ENCODE measurements at places on chromosomes 4 and X.
A peak's percentile ranks its signal among the peaks of the same experiment; 100 is the strongest.

DNA sequence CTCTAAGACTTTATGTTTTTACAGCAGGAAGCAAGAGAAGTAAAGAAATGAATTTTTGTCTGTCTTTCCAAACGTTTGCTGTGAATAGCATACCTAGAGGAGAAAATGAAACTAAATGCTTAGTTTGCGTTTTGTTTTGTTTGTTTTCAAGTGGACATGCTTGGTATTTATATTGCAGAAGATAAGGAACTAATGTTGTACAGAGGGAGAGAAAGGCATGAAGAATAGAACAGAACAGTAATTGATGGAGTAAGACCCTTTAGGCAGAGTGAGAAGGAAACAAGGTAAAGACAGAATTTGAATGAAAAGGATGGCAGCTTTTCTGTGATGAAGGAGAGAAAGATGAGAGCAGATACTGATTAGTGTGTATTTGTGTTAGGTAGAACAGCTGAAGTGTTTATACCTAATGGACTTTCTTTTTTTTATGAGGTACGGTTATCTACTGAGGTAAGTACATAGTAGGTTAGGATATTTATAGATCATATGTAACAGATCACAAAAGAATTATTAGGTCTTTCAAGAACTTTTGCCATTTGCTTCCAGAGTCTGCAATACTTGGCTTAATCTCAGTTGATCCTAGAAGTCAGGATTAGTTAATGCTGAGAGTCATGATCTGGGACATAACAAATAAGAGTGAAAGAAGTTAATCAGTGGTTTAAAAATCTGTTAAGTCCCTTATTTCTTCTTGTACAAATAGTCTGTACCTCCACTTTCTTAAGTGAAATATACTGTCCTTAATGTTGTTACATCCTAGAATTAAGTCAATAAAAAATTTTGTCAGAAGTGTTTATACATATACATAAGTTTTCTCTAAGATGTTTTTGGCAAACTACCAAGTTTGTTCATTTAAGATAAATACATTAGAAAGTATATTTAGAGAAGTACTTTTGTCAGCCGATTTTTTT, 36.8 kb downstream of the FABP2 start:
- DNase-seq = no peak

- no peak for DNase-seq
Measured at GRCh38 chr4:138790706-138791340, 224.8 kb upstream of the NOCT start.

- DNase-seq = no peak
Measured at GRCh38 chr4:162497564-162498167, 333.9 kb upstream of the FSTL5 start.

DNA sequence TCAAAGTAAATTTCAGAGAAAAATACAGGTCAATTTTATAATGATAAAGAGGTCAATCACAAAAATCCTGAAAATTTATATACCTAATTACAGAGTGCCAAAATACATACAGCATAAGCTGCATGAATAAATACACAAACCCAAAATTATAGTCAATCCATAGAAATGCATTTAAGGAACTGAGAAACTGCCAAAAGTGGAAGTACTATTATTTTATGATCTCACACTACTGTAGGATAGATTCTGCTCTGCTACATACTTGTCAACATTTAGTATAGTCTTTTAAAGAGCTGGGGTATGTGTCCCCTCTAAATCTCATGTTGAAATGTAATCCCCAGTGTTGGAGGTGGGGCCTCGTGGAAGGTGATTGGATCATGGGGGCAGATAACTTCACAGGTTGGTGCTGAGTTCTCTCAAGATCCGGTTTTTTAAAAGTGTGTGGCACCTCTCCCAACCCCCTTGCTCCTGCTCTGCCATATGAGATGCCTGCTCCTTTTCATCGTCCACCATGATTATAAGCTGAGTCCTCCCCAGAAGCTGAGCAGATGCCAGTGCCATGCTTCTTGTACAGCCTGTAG, 31.8 kb downstream of the CHIC2 start:
- DNase-seq = no peak

DNA sequence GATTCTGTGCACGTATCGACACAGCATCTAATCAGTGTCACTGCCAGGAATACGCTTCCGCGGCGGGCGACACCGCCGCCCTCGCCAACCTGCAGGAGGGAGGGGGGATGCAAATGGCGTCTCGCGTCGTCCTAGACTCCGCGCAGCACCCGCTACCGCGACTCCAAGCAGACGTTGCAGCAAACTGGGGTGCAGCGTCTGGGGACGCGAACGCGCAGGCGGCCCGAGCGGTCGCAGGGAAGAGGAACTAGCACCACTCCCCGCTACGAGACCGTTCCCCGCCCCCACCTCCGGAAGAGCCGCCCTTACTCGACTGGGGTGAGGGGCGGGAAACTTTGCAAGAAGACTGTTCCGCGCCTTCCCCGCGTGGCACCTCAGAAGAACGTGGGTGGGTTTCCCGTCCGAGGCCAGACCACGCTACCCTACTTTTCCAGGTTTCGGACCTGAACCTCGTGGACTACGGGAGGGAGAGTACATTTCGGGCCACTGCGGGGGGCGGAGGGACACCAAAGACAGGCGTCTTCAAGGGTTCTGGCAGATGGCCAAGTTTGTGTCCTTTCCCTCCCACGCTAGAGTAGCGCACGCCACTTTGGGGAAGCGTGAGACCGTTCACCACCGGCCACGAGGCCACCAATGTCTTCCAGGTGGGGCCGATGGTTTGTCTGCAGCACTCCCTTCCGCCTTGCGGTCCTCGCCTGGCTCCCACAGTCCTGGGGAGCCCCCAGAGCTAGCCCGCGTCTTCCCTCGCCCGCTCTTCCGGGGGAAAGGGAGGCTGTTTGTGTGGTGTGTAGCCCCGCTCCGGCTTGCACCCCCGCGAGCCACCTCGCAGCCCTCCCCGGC, 78.0 kb upstream of the BCOR start:
- peak; percentile 63 for DNase-seq

DNA sequence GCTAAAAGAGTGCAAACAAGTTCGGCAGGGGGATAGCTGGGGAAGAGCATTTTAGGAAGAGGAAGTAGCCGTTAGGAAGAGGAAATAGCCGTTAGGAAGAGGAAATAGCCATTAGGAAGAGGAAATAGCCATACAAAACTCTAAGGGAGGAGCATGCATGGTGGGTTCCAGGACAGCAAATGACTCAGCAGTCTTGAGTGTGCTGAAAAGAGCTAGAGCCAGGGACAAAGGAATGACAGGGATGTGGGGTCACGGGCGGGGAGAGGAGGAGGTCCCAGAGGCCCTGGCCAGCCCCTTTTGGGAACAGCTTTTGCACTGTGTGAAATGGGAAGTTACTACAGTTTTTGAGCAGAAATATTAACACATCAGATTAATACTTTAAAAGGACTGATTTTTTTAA, 882.6 kb downstream of the TRIML1 start:
- DNase-seq = no peak

- DNase-seq = no peak
Measured at GRCh38 chr4:52836678-52837077, 25.4 kb upstream of the RASL11B start.

DNA sequence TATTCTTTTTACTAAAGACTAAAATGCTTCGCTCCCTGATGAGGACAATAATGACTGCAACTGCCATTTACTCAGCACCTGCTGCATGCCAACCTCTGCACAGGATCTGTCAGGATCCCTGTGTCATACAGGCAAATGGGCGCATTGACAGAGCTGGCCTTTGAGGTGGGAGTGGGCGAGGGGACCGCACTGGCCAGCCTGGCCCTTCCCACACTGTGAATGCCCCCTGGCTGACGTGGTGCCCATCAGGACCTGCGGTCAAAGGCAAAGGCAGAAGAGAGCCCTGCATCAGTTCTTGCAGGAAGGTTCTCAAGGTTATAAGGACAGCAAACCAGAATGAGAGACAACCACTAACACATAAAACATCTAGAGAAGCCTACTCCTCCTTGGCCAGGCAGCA, 67.9 kb downstream of the HAUS3 start:
- DNase-seq = no peak

DNA sequence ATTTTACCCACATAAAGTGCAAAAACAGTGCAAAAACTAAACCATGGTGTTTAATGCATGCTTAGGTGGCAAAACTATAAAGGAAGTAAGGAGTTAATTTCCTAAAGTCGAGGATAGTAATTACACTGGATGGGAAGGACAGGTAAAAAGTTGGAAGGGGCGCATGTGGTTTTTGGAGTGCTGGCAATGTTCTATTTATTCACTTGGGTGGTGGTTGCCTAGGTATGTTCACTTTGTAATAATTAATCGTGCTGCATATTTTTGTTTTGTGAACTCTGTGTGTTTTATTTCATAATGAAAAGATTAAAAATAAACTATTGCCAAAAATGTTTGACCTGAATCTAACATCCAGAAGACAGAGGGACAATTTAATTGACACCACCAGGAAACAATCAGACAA, 32.1 kb upstream of the SMARCA5 start:
- no peak for DNase-seq

DNA sequence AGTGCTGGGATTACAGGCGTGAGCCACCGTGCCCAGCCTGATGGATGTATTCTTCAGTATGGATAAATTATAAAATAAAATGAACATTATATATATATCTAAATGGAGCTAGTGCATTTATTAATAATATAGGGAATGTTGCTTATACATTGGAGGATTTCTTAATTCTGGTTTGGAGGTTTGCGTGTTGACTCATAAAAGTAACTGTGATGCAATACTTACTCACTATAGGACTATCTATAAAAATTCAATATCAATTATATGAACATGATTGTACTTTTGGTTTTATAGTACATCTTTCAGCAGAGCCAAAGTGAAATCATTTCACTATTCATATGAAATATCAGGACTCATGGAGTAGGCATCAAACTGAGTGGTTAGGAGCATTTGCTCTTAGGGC, 3.2 kb upstream of the AREG start:
- no peak for DNase-seq

- DNase-seq = no peak
Measured at GRCh38 chr4:8315435-8316250, 46.1 kb downstream of the HTRA3 start.

- DNase-seq = no peak
Measured at GRCh38 chr4:157043131-157043530, 32.8 kb upstream of the GLRB start.

DNA sequence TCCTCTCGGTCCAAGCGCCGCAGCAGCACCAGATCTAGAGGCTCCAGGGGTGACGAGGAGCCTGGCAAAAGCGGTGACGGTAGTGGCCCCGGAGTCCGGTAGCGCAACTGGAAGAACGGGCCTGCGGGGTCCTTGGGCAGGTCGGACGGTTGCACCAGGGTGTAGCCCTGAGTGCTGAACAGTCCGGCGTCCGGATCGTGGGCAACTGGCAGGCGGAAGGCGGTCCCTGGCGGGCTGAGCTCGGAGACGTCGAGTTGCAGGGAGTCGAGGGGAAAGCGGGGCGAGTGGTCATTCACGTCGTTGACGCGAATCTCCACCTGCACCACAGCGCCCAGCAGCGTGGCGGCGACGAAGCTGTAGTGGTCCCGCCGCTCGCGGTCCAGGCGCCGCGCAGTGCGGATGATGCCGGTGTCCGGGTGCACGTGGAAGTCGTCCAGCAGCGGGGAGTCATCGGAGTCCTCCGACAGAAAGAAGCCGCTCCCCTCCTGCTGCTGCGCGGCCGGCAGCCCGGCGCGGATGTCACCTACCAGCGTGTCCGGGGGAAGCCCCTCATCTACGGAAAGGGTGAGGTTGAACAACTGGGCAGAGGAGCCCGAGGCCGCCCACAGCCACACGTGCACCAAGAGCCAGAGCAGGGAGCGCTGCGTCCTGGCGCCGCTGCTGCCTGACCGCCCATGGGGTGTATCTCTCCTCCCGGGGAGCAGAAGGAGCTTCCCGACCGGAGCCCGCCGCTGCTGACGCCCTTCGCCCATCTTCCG, 837 bp downstream of the DCHS2 start:
- DNase-seq = no peak

DNA sequence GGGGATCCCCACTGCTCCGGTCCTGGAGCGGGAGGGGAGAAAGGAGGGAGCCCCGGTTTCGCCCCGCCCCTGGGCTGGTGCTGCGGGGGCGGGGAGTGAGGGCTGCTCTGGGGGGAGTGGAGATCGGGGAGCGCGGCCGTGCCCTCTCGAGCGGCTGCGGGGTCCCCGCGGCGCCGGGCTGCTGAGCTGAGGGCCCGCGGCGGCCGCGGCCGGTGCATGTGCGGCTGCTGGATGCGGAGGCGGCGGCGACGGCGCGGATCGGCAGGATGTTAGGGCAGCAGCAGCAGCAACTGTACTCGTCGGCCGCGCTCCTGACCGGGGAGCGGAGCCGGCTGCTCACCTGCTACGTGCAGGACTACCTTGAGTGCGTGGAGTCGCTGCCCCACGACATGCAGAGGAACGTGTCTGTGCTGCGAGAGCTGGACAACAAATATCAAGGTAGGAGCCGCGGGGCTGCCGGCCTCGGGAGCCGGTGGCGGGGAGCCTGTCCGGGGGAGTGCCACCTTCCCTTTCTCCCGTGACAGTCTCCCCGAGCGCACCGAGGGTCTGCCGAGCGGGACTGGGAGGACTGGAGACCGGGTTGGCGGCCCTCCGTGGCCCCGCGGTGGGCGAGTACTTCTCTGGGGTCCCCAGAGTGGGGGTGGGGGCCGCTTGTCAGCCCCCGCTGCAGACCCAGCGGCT, at the start of gene ING2:
Gene ING2 (plus strand): TSS at position 129 of the 681 bp plus-strand sequence. CDS start 138 bp downstream, at position 267.
- no peak for DNase-seq

DNA sequence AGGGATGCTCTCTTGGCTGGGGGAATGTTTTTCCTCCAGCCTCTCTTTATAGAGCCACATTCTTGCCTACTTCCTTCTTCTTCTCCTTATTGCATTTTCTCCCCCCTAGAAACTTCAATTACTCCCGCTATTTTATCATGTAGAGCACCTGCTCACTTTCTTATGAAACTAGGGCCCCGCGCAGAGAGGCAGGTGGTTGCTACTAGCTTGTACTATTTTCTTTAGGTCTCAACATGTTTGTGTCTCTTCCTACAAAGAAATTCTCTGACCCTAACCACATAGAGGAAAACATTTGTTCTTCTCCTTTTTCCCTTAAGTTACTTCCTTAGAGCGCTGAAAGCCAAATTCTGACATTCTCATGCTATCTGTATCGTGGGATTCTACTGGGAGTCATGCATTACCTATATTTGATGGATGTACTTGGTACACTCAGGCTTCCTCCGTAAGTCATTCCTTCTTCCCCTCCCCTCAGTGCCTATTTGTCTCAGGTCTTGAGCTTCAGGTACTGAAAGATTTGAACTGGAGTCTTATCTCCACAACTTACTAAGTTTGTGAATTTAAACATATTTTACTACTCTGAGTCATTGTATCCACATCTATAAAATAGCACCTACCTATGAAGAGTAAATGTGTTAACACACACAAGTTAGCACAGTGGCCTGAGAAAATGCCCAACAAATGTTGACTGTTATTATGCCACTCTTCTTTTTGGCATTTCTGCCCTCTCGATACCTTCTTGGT, 159.1 kb upstream of the LEF1 start:
- DNase-seq = no peak

DNA sequence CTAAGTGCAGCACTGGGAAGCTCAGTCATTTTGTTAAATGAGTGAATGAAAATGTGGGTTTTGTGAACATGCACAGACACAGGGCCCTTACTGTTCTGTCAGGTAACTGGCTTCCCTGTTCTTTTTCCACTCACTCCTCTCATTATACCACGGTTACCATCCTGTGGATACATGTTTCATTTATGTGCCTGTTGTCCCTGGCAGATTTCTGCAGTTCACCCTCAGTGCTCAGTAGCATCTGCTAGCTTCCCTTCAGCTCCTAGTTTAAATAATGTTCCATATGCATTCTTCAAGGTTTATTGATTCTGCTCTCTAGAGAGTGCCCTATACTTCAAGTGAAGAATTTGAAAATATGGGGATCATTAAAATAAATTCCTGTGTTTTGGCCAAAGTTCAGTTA, 1634.3 kb upstream of the ADGRL3 start:
- DNase-seq = no peak

All from stimulated activated CD4-positive, alpha-beta T cell treated with anti-CD3 and anti-CD28 coated beads, Interleukin-12 subunit alpha, Interleukin-12 subunit beta, amount 100 ng/mL, for 24 hours (primary cell).